ENCODE measurements at places on chromosomes 5 and 9. TPM values are rescaled to one million over a fixed set of nuclear protein-coding genes. Genes with fewer than 3 reads are reported as not detected.

DNA sequence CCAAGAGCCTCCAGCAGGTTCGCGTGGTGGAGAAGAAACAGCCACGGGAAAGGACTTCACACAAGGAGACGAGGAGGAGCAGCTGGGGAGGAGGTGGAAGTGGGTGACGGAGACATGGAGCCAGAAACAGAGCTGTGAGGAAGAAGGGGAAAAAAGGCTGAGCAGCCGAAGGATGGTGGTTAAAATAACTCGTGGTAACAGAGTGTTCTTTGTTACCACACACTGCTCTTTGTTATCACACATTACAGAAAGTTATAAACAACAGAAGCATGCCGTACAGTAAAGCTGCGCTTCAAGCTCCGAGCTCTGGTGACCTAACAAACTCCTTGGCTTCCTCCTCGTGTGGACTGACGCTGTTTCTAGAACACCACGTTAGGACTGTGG, 215.4 kb downstream of the GLIS3 start:
- no peaks in the 10 kb centered on the region for H3K27me3 ChIP-seq
- no peak overlapping the region for H3K4me3 ChIP-seq
- H3K36me3 ChIP-seq: no peaks in the 10 kb centered on the region
- DNase-seq: no peak
- H3K27ac ChIP-seq: no peak overlapping the region

DNA sequence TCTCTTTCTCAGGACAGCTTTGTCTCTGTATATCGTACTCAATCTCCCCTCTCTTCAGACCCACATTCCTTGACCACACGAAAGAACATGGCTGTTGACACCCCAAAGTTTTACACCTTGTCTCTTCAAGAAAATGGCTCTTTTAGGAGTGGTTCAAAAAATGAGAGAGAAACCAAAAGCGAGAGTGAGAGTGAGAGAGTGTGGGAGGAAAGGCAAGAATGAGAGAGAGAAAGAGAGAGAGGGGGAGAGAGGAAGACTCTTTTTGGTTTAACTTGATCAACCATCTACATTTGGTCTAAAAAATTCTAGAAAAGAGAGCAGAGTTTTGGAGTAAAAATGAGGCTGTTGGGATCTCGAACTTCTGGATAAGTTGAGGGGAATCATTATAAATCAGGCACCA, 581.8 kb upstream of the WWC1 start:
- H3K36me3 ChIP-seq: no peaks in the 10 kb centered on the region
- H3K4me3 ChIP-seq: no peak overlapping the region
- no peaks in the 10 kb centered on the region for H3K4me1 ChIP-seq
- no peak for DNase-seq
- no peak overlapping the region for H3K27ac ChIP-seq

DNA sequence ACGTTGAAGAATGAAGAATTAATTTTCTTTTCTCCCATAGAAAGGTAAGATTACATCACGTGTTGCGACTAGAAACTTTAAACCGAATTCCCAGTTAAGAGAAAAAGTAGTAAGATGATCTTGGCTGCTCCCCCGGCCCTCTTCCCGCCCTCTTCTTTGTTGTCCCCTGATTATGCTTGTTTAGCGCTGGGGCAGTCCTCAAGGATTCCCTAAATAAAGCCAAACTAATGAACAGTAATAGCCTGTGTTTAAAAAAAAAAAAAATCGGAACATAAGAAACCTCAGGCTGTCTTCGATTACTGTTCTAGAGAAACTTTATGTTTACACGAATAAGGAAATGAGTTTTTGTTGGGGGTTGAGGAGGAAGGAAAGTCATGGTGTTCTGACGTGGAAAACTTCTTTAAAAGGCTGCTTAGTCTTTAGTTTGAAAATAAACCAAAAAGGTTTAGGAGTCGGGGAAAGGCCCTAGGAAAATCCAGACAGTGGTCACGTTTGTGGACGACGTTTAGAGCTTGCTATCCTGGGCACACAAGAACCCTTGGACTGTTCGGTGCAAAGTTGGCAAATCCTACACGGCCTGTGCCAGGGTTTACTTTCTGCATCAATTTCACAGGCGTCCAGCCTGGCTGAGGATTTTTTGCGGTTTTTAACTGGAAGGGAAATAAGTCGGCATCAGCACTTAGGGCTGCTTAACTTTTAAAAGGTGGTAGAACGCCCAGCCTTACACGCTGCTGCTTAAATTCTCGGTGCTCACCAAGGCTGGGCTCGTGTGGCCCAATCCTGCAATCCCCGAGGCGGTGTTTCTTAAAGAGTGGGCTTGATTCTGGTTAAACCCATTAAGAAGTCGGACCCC, 1.1 kb upstream of the MAT2B start:
- peak; percentile 81 for DNase-seq
- H3K4me3 ChIP-seq: peak overlapping the region; percentile 79
- peak overlapping the region; percentile 98 for H3K27ac ChIP-seq
- H3K4me1 ChIP-seq: peaks cover 16% of the 10 kb centered on the region

DNA sequence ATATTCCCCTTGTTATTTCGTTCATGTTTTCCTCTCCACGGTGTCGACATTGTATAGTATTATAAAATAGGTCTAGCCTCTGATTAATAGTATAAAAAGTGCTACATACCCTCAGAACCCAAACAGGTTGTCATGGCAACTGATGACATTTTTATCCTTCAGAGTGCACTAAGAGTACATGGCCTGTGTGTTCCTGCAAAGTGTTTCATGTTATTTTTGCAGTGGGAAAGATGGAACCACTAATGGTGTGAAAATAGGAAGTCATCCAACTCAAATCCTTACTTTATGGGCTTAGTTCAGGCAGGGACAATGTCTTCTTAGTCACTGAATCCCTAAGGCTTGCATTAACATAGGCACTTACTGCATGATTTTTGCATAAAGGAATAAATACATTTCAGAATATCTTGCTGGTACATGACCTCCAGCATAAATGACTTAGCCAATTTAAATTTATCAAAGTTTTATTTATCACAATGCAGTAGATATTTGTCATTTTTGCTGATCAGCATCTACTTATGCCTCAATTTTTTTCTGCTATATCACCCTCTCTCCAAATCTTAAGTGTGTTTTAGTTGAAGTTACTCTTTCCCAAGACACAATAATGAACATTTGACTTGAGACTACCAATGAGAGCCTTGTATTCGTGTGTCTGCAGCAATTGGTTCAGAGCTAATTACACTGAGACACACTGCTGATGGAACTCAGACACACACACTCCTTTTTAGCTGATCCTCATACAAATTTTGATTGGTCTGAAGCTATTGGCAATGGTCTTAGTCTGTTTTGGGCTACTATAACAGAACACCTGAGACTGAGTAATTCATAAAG, 243.7 kb downstream of the KCTD16 start:
- H3K4me1 ChIP-seq: no peaks in the 10 kb centered on the region
- H3K4me3 ChIP-seq: no peak overlapping the region
- H3K27ac ChIP-seq: no peak overlapping the region

DNA sequence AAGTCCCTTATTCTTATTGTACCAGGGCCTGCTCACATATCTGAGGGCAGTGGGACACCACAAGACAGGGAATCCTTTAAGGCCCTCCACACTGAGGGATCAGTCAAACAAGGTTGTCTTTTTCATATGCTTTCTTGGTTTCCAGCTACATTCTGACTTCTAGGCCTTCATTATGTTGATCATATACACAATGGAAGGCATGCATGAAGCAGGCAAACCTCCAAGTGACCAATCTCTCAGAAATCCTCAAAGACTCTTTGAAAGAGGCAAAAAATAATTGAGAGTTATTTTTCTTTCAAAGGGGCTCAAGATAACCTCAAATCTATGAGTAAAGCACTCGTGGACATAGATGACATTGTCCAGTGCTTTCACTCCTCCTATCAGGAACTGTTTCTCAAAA, 1195.9 kb upstream of the ACO1 start:
- H3K27ac ChIP-seq: no peak overlapping the region
- no peaks in the 10 kb centered on the region for H3K27me3 ChIP-seq
- H3K36me3 ChIP-seq: no peaks in the 10 kb centered on the region
- H3K4me1 ChIP-seq: no peaks in the 10 kb centered on the region

DNA sequence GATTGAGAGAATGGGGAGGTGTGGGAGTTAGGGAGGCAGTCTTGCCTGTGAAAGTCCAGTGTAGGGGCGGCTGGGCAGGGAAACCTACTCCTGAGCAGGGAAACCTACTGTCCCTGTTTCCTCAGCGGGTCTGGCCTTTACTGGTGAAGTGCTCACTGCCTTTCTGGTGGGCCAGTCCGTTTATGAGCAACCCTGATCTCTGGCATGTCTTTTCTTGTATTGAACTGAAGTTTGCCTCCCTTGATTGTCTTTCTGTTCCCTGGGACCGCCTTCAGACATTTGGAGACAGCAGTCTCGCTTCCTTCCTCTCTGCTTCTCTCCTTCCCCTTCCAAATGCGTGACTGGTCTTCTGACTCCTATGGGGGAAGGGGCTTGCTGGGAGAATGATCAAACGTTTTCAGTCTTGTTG, 2.9 kb downstream of the SNX18 start:
- peaks cover 36% of the 10 kb centered on the region for H3K4me1 ChIP-seq
- peak overlapping the region; percentile 83 for H3K27ac ChIP-seq
- H3K36me3 ChIP-seq: peaks cover 11% of the 10 kb centered on the region

DNA sequence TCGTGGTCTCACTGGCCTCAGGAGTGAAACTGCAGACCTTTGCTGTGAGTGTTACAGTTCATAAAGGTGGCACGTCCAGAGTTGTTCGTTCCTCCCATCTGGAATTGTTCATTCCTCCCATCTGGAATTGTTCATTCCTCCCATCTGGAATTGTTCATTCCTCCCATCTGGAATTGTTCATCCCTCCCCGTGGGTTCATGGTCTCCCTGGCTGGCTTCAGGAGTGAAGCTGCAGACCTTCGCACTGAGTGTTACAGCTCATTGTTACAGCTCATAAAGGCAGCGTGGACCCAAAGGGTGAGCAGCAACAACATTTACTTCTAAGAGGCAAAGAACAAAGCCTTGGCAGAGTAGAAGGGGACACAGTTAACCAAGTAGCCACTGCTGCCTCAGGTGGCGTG, 69.1 kb downstream of the GCNT1 start:
- H3K27me3 ChIP-seq: no peaks in the 10 kb centered on the region
- no peak overlapping the region for H3K27ac ChIP-seq
- no peak overlapping the region for H3K4me3 ChIP-seq
- H3K4me1 ChIP-seq: peaks cover 6% of the 10 kb centered on the region

- no peaks in the 10 kb centered on the region for H3K36me3 ChIP-seq
- no peak for DNase-seq
Measured at GRCh38 chr9:23707249-23707648, 118.8 kb downstream of the ELAVL2 start.

DNA sequence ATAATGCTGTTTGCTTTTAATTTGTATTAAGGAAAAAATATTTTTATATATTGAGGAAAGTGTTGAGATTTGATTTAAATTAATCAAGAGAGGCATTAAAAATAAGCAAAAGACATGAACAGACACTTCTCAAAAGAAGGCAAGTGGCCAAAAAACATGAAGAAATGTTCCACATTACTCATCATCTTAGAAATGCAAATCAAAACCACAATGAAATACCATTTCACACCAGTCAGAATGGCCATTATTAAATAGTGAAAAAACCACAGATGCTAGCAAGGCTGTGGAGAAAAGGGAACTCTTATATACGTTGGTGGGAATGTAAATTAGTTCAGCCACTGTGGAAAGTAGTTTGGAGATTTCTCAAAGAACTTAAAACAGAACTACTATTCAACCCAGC, 45.9 kb downstream of the RANBP17 start:
- no peaks in the 10 kb centered on the region for H3K27me3 ChIP-seq
- no peak overlapping the region for H3K4me3 ChIP-seq
- H3K27ac ChIP-seq: no peak overlapping the region
- H3K4me1 ChIP-seq: no peaks in the 10 kb centered on the region
- no peak for DNase-seq

DNA sequence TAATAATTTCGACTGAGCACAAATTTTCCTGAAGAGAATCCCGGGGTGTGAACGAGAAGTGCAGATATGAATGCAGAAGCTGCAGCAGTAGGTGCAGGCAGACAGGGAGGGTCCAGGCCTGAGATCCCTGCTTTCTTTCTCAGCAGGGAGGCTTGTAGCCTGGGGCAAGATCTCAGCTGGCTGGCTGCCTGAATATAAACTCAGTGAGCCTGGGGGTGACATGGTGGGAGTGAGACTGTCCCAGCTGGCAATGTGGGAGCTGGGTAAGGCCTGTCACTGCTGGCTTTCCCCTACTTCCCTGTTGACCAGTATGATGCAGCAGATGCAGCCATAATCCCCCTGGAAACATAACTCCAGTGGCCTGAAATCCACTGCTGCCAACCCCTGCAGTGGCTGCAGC, 325.2 kb downstream of the CETN3 start:
- no peak overlapping the region for H3K27ac ChIP-seq

GRCh38 chr9:123358181-123358905, 2.3 kb downstream of the CRB2 start:
- no peak overlapping the region for H3K27ac ChIP-seq
- H3K4me1 ChIP-seq: peaks cover 16% of the 10 kb centered on the region
- no peaks in the 10 kb centered on the region for H3K36me3 ChIP-seq
- peaks cover 24% of the 10 kb centered on the region for H3K27me3 ChIP-seq
- H3K4me3 ChIP-seq: no peak overlapping the region
- no peak for DNase-seq

The OLFML2A gene
- 100 TPM for total RNA-seq

The SLC34A1 gene
- total RNA-seq: not detected

The SPATA31C1 gene
- 0.04 TPM for total RNA-seq

The ACO1 gene
- total RNA-seq: 24.8 TPM

The KIF4B gene
- total RNA-seq: under 0.01 TPM

Measured in muscle of leg (tissue), 16 donors.